Stimulated activated naive CD4-positive, alpha-beta T cell (primary cell): ENCODE measurements at places on chromosomes 6 and 20.

GRCh38 chr6:10272591-10272990, 142.3 kb downstream of the TFAP2A start:
- no peak for DNase-seq

GRCh38 chr6:129195643-129196042, 312.7 kb downstream of the LAMA2 start:
- DNase-seq = no peak

DNA sequence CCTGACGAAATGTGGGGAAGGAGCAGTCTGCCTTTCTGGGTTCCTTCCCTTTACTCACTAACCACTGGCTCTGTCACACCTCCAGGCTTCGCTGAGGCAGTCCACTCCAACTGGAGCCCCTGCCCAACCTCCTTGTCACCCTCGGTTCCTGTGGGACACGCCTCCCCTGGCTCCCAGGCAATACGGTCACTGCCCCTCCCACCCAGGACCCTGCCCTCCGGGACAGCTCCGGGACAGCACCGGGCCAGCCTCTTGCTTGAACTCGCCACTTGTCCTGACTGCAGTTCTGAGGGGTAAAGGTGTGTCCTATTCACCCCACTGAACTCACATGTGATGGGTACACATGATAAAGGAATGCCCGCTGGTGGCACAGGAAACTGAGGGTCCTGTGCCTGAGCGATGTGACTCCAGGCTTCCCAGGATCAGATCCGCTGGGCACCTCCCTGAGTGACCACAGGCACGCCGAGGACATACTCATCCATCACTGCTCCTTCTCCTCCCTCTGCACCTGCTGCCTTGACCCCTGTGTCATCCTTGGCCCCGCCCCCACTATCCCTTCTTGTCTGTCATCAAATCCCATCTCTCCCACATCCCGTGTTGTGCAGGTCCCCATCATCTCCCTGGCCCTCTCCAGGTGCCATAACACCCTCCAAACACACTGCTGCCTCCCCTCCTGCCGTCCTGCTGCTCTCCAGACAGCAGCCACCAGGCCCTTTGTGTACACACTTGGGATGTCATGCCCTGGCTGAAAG, 7.9 kb downstream of the SDCBP2 start:
- DNase-seq = no peak

GRCh38 chr6:167341038-167341583, 16.2 kb downstream of the TTLL2 start:
- DNase-seq = no peak

GRCh38 chr6:82484737-82485626, 121.4 kb downstream of the TPBG start:
- DNase-seq = no peak

DNA sequence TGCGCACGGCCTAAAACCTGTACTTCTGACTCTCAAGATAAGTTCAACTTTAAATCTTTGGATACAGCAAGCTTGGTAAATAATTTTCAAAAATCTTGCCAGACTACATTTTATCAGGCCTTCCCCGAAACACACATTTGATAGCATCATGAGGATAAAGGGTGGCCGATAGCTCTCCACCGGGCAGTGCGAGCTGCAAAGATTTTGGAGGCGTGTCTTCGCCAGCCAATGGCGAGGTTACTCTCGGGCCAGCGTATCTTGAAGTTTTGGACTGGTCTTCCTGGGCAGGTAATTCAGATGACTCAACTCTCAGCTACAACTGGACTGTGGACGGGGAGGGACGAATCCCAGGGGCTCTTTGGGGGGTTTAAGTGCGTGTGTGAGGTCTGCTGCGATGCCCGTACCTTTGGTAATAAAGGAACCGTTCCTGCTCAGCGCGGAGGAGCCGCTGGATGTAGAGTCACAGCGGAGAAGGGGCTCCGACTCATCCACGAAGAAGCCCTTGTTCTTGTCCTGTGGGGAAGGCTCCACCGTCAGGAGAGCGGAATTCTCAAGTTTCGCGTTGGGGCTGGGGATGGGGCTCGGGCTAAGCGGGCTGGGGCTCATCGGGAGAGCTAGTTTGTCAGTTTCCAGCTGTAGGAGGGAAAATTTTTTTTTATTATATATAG, 75.3 kb downstream of the TNFRSF21 start:
- DNase-seq = no peak

GRCh38 chr6:81487489-81487888, 265.0 kb downstream of the TENT5A start:
- no peak for DNase-seq
